ENCODE measurements at places on chromosomes 13 and 19.

DNA sequence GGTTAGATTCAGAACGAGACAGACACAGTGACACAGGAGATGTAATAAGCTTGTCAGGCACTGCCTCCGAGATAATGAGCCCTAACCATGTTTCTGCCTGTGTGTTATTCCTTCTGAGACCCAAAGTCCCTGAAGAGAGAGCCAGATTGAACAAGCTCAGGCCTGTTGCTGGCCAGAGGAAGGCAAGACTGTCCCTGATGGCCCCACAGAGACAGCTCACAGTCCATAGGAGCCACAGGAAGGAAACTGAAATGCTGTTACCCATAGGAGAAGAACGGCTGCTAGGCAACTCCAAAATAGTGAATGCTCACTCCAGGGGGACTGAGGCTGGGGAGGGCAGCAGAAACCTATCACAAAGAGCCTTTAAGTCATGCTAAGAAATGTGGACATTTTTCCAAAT, 31.8 kb upstream of the RFXAP start:
- no peak for DNase-seq

GRCh38 chr19:34067861-34068271, 104.4 kb upstream of the LSM14A start:
- no peak for DNase-seq

- DNase-seq: no peak
These were observed 36.4 kb upstream of the IGFL1 start for GRCh38 chr19:46192992-46193650.

DNA sequence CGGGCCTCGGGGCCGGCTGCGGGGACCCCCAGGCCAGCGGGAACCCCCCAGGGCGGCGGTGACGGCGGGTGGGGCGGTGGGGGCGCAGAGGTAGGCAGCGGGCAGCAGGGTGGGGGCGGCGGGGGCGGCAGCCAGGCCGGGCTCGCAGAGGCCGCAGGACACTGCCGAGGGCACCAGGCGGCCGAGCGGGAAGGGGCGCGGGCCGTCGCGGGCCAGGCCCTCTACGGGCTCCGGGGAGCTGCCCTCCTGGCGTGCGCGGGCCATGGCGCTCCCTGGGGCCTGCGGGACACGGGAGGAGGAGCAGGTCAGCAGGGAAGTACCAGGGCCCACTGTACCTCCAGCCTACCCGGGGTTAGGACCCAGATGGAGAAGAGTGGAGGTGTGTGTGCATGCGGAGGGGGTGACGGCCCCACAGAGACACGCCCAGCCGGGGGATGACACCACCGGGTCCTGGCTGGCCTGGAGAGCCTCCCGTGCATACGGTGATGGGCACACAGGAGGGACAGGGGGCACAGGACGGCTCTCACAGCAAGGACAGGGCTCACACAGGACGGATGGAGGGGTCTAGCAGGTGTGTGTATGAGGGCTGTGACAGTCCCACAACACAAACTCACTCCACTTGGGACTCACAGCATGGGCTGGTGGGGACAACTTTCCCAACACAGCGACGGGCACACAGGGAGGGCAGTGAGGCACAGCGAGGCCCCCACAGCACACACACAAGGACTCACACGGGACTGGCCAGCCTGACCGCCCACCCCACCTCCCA, 2.6 kb downstream of the BBC3 start:
- no peak for DNase-seq

GRCh38 chr19:46390866-46391265, 22.5 kb downstream of the CCDC8 start:
- no peak for DNase-seq

DNA sequence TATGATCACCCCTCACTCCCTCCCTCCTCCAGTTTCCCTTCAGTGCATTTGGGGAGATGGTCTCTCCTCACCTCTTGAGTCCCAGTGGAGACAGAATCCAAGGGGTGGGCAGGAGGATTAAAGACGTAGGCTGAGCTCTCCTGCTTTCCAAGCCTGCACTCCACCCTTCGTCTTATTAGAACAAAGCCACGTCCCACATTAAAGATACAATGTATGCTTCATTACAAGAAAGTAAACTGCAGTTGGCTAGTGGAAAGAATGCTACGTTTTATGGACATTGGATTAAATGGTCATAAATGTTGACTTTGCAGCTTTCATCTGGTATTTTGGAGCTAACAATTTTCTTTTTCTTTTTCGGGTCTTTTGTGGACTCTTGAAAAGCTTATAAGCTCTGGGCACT, 1.5 kb upstream of the KLK11 start:
- no peak for DNase-seq

DNA sequence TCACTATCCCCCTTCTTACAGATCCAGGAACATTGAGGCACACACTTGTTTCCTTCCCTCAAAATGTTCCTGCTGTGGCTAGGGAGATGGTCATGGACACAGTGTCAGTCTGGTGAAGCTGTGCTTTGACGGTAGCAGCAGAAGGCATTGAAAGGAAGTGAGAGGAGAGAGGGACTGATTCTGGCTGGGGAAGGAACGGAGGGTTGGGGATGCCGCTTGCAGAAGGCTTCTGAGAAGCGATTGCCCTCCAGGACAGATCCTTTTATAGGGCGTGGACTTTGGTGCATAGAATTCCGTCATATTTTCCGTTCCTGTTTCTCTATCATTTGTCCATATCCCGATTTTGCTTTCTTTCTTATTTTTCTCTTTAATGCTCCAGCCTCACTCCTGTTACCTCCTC, 14.1 kb upstream of the MYH14 start:
- DNase-seq: no peak

DNA sequence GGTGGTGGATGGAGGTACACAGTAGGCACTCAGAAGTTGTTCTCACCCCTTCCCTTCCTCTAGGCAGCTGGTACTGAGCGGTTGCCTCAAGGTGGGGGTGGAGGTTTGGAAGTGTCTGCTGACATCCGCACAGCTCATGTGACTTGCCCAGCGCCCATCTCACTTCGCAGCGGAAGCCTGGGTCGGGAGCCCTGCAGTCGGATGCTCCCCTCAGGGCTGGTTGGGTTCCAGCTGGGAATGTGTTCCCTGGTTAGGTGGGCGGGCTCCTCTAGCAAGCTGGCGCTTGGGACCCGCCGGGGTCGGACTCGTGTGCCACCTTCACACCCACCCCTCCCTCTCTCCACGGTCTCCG, 10.2 kb downstream of the PPP1R37 start:
- DNase-seq: peak; percentile 58

- DNase-seq: no peak
These were observed 1308.2 kb downstream of the PCDH9 start for GRCh38 chr13:65921933-65922332.

DNA sequence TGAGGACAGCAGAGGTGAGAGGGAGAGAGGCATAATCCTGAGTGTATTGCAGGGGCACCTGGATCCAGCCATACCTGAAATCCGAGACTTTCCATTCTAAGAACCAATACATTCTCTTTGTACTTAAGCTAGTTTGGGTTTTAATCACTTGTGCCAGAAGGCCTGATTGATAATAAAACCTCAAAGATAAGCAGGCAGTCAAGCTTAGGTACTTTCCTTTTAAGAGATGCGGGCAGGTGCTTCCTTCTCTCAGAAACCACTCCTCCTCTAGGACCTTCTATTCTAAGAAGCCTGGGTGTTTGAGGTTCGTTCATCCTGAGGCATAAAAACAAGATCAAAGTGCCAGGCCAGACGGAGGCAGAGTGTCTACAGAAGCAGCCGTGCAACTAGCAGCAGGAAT, 22.2 kb downstream of the FAM187B start:
- DNase-seq: peak; percentile 78

GRCh38 chr13:98026457-98026857, 73.0 kb downstream of the IPO5 start:
- DNase-seq: no peak

GRCh38 chr19:35313587-35313986, 15.4 kb upstream of the CD22 start:
- no peak for DNase-seq

DNA sequence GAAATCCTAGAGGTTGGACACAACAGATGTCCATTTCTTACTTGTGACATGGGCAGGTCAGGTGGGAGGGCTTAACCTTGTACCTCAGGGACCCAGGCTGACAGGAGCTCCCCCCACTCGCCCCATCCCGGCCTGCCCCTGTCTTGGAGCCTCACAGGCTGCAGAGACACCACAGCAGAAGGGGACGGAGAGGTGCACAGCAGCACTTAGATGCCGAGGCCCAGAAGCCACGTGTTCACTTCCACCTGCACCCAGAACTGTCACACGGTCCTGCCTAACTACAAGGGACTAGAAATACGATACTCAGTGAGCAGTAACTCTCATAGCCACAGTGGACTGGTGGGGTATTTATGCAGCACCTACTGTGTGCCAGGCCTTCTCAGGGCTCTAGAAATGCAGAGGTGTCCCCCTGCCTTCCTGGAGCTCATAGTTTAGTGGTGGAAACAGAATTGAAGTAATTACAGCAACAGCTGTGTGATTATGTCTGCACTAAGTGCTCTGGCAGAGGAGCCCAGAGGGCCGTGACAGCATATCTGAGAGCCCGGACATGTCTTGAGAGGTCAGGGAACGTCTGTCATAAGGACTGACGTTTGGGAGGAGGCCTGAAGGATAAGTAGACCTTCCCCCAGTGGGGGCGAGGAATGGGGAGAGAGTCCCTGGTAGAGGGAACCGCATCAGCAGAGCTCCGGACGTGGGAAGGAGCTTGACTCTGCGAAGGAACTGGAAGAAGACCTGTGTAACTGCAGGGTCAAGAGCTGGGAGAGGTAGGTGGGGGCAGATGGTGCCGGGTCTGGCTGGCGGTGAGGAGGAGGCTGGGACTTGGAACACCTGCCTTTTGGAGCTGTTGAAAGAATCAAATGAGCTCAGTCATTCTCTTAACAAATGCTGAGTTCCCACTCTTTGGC, 130.0 kb downstream of the SIPA1L3 start:
- no peak for DNase-seq

GRCh38 chr19:19525611-19526380, 2.9 kb upstream of the YJEFN3 start:
- no peak for DNase-seq

GRCh38 chr13:77691871-77692270, 5.6 kb upstream of the SLAIN1 start:
- no peak for DNase-seq

DNA sequence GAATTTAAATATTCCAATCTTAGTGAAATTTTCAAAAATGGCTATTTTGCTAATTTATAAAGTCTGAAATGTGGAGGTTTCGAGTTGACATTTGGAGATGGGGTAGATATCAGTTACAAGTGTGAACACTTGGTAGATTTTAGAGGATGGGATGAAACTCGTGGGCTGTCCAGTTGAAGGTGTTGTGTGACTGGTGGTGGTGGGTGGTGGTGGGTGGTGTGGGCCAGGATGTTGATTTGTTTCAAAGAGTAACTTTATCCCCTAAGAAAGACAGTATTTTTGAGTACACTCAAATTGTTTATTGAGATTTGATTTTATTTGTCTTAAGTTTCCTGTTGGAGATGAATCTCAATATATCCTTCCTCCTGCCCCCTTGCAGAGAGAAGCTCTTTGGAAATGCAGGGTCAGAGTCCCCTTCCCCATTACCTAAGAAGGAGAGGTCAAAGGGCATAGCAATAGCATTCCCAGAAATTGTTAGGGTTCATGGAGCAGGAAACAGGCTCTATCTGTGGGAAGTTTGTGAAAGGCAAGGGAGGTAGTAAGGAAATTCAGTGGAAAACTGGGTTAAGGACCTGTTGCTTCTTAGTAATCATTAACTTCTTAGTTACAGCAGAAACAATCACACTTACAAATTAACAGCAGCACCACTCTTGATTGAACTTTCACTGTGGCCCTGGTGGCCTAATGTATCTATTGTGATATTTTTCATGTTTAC, 133.6 kb upstream of the RNF113B start:
- DNase-seq: no peak

- DNase-seq: no peak
These were observed 12.0 kb downstream of the RABAC1 start for GRCh38 chr19:41947091-41947490.

DNA sequence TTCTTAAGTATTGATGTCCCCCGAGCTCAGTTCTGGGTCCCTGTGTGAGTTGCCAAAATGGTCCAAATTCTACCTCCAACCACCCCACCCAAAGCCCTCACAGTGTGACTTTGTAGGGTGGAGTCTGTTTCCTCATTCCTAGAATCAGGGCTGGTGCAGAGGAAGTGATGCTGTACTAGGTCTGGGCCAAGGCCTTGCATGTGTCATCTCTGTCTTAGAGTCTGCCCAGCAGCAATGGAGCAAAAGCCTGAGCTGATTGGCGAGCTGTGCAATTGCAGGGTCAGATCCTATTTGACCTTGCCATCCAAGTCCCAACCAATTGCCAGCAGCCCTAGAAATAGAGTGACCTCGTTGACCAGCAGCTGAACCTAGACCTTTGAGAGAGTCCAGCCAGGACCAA, 97.0 kb upstream of the ANKRD10 start:
- DNase-seq: no peak

DNA sequence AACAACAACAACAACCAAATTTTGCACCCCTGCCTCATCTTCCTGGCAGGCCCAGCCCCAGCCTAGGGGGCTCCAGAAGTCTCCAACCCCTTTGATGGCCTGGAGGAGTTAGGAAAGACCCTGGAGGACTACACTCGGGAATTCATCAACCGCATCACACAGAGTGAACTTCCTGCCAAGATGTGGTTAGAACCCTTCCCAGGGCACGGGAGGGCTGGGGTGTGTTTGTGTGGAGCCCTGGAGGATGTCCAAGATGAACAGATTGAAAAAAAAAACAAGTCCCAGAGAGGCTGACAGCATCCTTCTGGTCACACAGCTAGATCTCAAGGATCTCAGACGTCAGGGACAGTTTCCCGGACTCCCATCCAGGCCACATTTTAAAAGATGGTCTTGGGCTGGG, 13.3 kb downstream of the APOC1 start:
- no peak for DNase-seq

- DNase-seq: no peak
These were observed 13.6 kb downstream of the ZSWIM4 start for GRCh38 chr19:13808856-13809255.

- no peak for DNase-seq
These were observed 521 bp upstream of the SHISA2 start for GRCh38 chr13:26052337-26052736.

- no peak for DNase-seq
These were observed 595.4 kb downstream of the DIAPH3 start for GRCh38 chr13:59568306-59568705.

DNA sequence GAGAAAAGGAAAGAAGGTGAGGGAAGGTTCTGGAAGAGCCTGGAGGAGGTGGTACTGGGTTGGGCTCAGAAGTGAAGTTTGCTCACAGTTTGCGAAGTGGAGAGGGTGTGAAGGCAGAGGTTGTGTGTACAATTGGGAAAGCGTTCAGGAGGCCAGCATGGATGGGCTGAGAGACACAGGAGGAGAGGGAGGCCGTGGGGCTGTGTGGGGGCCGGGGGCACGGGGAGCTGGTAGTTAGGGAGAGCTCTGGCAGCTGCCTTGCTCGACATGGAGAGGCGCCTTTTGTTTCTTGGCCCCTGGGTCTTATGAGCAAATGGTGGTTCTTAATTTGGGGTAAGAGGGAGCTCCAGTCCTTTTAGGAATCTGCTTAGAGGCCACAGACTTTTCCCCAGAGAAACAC, 16.7 kb downstream of the BICRA start:
- no peak for DNase-seq

Data from stimulated activated naive CD4-positive, alpha-beta T cell (primary cell).